Stimulated activated CD4-positive, alpha-beta T cell treated with anti-CD3 and anti-CD28 coated beads, Interleukin-1b, Interleukin-23, amount 100 ng/mL, for 24 hours (primary cell): ENCODE measurements at places on chromosomes 16 and 17.

DNA sequence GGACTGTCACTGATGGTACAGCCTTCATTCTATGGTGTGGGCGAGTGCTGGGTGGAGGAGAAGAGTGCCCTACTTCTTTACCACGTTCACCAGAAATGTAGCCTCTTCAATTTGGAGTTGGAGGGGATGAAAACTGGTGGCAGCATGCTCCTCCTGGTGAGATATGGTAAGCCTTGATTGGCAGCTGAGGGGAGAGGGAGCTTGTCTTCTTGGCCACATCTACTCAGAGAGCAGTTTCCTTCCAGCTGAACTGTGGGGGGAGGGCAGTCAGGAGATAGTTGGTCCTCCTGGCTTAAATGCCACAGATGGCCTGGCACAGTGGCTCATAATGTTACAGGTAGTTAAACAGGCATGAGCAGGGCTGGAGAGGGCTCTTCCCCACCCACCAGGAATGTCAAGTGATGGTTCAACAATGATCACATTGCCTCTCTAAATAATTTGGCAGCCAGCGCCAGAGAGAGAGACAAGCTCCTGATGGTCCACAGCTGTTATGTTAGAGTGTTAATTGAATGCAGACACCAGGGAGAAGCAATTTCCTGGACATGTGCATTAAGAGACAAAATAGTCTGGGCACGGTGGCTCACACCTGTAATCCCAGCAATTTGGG is 9.0 kb upstream of the MAPK3 start:
- no peak for DNase-seq

- no peak for DNase-seq
Observed at GRCh38 chr16:86027373-86028126, 128.6 kb downstream of the IRF8 start.

- DNase-seq = no peak
Observed at GRCh38 chr16:57611706-57612105, 16.7 kb upstream of the ADGRG1 start.

GRCh38 chr16:10045291-10045775 is 136.9 kb downstream of the GRIN2A start:
- DNase-seq = no peak

DNA sequence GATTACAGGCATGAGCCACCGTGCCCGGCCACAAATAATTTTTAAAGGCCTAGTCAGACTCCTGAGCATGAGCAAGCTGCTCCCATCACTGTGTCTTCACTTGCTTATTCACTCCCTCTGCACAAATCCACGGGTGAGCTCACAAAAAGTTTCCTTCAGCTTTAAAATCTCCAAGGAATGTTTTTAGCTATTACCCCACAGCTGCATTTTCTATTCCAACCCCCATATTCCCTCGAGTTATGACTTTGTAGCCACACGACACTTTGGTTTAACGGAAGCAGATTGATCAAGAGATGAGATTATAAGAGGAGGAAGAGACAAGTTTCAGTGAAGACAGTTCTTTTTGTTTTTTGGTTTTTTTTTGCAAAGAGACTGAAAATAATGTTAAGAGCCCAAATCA is 49.1 kb upstream of the SLC25A19 start:
- no peak for DNase-seq

DNA sequence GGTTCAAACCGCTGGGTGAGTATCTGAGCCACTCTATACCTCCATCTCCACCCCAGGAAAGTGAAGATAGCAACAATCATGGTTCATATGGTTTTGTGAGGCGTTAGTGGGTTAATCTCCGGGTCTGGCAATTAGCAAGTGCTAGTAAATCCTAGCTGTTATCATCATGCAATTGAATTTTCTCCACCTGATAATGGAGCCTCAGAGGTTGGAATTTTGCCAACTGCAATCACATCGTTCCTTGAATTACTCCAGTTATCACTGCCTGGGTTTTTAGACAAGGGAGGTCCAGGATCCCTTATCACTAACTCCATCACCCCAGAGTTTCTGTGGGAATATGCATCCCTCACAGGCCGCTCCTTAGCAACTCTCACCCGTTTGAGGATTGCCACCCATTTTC is 311.5 kb downstream of the RBFOX1 start:
- DNase-seq = no peak

DNA sequence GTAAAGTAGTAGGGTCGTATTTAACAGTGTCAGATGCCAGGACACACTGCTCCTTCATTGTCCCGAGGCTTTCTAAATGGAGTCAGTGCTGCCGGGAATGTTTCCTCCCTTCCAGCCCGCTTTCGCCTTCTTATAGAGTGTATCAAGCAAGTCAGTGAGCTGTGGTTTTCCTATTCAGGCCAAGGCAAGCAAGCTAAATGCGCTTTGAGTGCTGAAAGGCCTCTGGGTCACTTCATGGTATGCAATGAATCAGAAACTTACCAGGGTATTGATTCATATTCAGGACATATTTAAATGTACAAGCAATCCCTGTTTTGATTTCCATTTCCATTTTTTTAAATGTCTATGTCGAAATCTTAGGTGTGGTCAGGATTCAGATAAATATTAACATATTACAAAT is 327.9 kb upstream of the SOX9 start:
- DNase-seq = no peak

GRCh38 chr17:44112284-44113280 is 10.9 kb downstream of the HDAC5 start:
- DNase-seq = no peak

GRCh38 chr17:20916383-20916782 is 126.4 kb downstream of the USP22 start:
- DNase-seq = no peak

GRCh38 chr17:78580277-78580804 is 3.1 kb upstream of the DNAH17 start:
- DNase-seq = no peak

GRCh38 chr17:21089933-21090901 is 36.5 kb upstream of the DHRS7B start:
- no peak for DNase-seq

GRCh38 chr17:48102043-48102750 is 919 bp upstream of the CBX1 start:
- no peak for DNase-seq

GRCh38 chr16:78057803-78058564 is 35.6 kb downstream of the CLEC3A start:
- no peak for DNase-seq

DNA sequence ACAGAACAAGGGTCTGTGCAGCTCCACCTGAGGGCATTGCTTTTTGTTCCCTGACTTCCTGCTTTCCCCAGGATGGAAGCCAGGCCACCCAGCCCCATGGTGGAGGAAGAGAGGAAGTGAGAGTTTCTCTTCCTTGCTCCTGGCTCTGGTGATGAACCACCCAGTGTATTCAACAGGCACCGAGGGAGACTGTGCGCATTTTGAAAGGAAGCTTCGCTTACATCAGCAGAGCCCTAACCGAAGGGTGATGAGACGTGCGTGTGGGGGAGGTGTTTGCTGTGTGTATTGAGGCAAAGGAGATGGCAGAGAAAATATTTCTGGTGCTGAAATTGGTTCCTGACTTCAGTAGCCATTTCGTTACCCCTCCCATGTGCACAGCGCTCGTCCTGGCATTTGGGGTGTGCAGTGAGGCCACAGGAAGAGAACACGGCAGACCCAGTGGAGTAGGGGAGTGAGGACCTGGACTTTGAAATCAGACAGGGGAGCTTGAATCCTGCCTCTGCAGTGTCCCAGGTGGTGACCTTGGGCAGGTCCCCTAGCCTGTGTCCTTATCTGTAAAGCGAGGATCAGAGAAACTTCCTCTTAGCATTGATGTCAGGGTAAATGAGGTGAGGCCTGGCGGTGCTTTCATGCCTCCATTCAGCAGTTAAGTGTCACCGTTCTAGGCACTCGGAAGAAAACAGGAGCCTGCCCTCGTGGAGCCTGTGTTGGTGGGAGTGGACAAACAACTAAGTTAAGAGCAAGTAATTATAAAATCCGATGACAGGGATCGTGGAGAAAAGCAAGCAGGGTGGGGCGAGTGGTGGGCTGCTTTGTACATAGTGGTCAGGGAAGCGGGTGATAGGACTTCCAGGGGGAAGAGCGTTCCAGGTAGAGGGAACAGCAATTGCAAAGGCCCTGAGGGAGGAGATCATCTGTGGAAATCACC is 7.4 kb downstream of the CMIP start:
- peak; percentile 22 for DNase-seq

DNA sequence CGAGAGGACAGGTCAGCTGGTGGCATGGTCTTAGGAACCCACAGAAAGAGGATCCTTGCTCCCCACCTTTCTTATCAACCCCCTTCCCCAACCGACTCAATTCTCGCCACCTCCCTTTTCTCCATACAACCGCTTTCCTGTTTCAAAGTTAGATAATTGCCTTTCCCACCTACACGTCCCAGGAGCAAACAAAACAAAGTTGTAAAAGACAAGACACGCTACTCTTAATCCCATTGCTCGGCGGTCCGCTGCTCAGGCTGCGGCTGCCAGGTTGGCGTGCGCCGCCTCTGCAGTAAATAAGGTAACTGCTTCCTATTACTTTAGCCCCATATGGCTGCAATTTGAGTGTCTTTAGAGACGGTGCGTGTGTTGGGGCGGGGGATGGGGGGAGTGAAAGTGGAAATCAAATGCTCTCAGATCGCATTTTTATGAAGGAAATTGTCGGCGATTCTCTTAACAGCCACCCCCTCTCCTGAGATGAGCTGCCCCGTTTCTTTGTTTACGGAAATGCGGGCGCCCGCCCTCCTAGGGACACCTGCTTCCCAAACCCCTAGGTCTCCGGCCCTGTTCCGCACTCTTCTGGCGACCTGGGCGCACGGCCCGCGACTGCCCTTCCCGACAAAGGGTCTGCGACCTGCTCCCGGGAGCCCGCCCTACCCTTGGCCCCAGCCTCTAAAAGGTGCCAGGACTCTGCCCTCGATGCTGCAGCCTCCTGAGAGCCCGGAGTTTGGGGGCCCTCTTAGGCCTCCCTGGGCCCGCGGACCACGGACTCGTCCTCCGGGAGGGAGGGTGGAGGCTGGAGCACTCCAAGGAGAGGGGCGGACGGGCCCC is 3.7 kb upstream of the CBX8 start:
- no peak for DNase-seq

DNA sequence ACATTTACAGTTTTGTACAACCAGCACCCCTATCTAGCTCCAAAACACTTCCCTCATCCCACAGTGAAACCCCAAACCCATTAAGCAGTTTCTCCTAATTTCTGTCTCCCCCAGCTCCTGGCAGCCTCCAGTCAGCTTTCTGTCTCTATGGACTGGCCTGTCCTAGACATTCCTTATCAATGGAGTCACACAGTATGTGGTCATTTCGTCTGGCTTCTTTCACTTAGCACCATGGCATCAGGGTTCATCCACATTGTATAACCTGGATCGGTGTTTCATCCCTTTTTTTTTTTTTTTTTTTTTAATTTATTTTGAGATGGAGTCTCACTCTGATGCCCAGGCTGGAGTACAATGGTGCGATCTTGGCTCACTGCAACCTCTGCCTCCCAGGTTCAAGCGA is 68.5 kb downstream of the ZDHHC7 start:
- no peak for DNase-seq

GRCh38 chr17:73433501-73433900 is 121.7 kb upstream of the CDC42EP4 start:
- DNase-seq = no peak

GRCh38 chr16:88686062-88686438 is 257 bp downstream of the SNAI3 start:
- no peak for DNase-seq

DNA sequence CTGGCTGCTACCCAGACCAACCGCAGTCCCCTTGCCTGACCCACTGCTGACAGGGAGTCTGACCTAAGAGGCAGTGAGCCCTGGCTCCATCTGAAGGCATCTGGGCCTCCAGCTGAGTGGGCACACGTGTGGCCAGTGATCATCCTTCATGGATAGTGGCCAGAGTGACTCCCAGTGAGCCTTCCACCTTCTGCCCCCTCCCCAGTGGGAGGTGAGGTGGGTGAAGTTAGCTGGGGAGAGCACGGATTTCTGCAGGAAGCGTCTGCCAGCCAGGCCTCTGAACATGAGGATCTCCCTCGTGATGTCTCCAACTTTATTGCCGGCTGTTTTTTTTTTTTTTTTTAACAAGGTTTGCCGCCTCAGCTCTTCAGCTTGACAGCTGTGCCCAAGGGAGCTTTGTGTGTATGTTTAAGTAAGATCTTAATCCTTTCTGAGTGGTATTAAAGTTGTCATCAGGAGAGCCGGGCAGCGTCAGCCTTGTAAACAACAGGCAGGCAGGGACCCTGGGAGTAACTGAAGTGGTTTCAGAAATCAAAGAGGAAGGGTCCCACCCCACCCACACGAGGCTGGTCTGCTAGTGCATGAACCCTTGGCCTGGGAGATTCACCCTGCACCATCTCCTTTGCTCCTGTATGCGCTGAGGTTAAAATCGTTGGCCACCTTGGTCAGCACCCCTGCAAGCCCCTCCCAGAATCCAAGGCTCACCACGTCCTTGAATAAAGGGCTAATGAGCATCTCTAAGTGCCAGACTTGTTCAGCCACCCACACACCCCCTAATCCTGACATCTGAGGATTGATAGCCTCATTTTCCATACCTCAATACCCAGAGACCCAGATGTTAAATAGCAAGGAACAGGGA is 33.3 kb downstream of the RHBDL3 start:
- DNase-seq = no peak

GRCh38 chr17:38796451-38797157 is 2.8 kb downstream of the PIP4K2B start:
- no peak for DNase-seq

DNA sequence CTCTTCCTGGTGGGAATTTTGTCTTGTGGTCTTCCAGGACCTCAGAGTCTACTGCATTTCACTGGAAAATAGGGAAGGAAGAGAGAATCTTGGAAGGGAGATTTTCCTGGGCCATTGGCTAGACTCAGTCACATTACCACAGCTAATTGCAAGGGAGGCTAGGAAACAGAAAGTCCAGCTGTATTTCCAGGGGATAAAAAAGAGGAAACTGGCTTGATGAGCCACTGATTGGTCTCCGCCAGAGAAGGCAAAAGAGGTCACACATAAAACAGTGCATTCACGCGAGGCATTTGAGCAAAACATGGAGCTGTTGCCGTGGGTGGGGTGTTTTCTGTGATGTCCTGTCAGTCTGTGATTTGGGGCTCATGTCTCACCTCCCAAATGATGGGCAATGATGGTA is 345.3 kb downstream of the FOXL1 start:
- no peak for DNase-seq

- DNase-seq = no peak
Observed at GRCh38 chr17:42686520-42687128, 4.3 kb downstream of the CNTNAP1 start.

- no peak for DNase-seq
Observed at GRCh38 chr17:79305376-79305767, 230.7 kb downstream of the ENGASE start.

GRCh38 chr16:67844497-67844896 is 2.2 kb upstream of the NUTF2 start:
- no peak for DNase-seq

- DNase-seq = no peak
Observed at GRCh38 chr16:81808933-81809480, 29.9 kb downstream of the PLCG2 start.
